ENCODE measurements at places on chromosomes 5 and 9.

DNA sequence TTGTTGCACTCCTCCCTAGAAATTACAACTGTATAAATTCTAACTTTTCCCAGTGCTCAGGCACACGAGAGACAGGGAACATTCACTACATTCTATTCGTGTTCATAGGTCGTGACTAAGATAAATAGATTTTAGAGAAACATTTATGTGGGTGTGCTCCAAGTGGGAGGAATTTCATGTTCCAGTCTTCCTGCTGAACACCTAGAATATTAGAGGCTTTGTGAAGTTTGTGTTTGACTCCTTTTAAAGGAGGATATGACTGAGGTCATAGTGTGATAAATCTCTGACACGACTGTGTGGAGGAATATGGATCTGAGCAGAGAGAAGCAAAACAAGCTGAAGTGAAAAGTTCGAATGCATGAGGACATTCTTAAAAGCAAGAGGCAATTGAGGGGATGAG, 355.3 kb downstream of the ZSWIM6 start:
- no peak for DNase-seq

GRCh38 chr9:69307446-69308205, 17.4 kb upstream of the ENTREP1 start:
- DNase-seq: no peak

- DNase-seq: no peak
Measured at GRCh38 chr5:62259699-62260250, 46.2 kb upstream of the KIF2A start.

DNA sequence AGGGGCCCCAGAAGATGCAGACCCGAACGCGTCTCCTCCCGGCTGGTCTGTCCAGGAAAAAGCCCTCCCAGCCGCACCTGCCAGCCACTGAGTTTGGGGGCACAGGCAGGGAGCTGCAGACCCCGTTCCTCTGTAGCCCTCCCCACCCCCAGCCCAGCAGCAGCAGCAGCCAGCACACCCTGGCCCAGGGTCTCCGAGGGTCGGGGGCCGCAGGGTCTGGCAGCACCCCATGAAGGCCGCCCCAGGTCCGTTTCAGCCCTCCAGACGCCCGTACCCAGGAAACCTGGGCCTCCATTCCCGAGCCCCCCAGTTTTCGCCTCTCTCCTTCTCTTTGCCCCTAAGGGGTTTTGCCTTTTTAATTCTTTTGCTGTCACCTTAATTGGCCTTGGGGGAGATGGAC, 19.7 kb downstream of the EXD3 start:
- DNase-seq: no peak

GRCh38 chr9:84850830-84851392, 181.4 kb downstream of the NTRK2 start:
- no peak for DNase-seq

DNA sequence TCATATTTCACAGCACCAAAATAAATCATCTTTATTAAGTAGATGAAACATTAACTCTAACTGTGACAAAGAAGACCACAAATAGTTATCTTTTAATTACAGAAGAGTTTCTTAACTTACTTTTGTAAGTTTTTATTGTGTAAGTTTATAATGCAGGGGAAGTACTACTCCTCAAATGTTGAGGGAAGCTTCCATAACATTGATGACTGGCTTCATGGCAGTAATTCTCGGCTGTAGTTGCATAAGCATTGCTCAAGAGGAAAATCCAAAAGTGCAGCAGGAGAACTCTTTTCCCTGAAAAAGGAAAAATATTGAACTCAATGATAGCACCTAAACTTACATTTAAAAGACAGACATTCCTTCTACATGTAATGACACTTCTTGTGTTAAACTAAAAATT, 4.6 kb downstream of the TSLP start:
- no peak for DNase-seq

DNA sequence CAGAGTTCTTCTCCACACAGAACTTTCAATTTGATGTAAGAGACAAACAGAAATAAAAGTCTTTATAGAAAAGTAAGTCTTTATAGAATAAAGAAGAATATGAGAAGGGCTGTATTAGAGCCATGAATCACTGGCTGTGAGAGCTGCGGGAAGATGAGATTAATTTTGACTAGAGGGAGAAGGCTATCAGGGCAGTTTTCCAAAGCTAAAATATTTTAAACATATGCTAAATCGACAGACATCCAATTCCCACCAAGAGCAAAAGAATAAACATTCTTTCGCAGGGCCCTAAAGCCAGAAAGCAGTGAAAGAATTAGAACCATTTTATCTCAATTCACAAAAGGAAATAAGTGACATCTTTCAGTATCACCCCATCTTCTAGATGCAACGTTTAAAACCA, 208.3 kb upstream of the MAP3K1 start:
- no peak for DNase-seq

- no peak for DNase-seq
Measured at GRCh38 chr5:170251462-170251861, 18.7 kb downstream of the C5orf58 start.

GRCh38 chr9:13430368-13431221, 151.1 kb upstream of the MPDZ start:
- DNase-seq: no peak

GRCh38 chr9:69122549-69123141, 51.4 kb upstream of the TJP2 start:
- DNase-seq: no peak

DNA sequence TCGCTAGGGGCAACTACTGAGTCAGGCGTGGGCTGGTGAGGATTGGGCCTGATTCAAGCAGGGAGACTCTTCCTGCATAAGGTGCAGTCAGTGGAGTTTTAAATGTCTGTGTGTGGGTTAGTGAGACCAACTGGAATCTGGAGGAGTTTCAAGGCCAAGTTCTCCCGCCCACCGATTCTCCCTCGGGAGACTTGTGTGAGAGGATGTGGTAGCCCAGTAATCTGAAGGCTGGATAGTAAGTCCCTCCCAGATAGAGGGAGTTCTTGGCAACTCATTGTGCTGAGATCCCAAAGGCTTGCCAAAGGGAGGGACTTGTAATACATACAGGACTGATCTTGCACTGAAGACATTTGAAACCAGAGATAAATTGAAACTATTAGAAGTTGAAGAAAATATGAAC, 51.8 kb downstream of the WDR36 start:
- DNase-seq: no peak

DNA sequence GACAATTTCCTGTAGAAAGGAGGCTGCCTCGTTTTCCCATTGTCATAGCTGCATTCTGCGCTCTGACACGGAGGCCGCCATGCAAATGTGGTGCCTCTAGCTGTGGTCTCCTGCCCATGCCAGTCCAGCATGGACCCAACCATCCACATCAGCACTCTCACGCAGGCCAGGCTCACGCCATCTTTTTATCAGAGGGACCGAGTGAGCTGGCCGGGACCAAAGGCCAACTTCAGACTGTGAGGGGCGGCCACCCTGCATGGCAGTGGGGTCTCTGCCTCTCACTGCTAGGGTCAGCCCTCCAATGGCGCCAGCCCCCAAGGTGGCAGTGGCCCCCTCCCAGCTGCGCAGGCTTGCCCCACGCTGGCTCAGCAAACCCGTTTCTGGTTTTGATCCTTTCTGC, 131.9 kb upstream of the LMX1B start:
- no peak for DNase-seq

- peak; percentile 34 for DNase-seq
Measured at GRCh38 chr5:33850100-33850594, 41.6 kb downstream of the ADAMTS12 start.

DNA sequence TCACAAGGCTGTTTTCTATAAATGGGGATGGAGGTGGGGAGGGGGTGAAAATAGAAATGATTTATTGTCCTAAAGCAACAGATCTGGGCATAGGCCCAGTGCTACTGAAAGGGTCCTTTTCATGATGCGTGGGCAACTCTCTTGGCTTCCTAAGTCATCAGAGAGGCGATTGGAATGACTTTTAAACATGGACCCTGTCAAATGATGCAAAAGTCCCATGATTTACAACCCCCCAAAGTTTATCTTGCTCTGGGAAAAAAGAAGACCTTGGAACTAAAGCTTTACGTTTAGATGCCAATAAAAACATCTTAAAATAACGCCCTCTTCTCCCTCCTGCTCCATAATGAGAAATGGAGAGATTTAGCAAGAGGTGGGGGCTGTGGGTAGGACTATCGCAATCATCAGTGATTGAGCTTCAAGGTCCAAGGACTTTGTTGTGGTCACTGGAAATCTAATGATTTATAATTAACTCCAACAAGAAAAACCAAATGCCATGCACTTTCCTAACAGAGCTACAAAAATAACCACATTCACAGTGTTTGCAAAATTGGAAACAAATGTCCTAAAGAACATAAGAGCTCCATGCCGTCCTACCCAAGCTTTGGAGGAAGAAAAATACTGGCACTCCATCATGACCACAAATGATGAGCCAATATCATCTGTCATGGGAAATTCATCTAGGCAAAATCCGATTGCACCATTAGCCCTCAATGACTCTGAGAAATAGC, 167.5 kb upstream of the CLINT1 start:
- DNase-seq: no peak

- no peak for DNase-seq
Measured at GRCh38 chr9:124879226-124879625, 17.3 kb downstream of the ARPC5L start.

DNA sequence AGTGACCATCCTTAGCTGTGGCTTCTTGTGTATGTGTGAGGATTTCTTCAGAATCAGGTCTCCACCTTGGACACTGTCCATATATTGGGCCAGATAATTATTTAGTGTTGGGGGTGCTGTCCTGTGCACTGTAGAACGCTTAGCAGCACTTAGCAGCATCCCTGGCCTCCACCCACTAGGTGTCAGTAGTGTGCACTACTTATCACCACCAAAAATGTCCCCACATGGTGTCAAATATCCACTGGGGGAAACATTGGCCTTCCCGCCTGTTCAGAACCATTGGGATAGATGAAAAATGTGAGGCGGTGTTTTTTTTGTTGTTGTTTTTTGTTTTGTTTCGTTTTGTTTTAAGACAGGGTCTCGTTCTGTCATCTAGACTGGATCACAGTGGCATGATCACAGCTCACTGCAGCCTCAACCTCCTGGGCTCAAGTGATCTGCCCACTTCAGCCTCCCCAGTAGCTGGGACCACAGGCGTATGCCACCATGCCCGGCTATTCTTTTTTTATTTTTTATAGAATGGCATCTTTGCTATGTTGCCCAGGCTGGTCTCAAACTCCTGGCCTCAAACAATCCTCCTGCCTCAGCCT, 67.7 kb downstream of the TENT4A start:
- DNase-seq: no peak

GRCh38 chr5:132136906-132137305, 63.3 kb downstream of the CSF2 start:
- DNase-seq: no peak

DNA sequence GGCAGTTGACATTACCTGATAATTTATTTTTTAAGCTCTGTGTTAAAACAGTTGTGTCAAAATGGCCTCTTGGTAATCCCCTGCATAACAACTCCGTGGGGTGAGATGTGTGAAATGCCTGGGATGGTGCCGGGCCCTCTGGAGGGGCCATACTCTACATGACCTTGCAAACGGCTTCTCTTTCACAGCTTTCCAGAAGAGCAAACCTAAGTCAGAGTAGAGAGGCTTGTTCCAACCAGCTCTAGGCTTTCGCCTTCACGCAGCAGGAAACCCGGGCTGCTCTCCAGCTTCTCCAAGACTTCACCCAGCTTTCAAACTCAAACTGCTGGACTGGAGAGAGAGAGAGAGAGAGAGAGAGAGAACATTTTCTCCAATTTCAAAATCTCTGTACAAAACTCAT, 120.1 kb downstream of the SNX18 start:
- no peak for DNase-seq

- DNase-seq: no peak
Measured at GRCh38 chr9:133684121-133684935, 48.2 kb downstream of the DBH start.

DNA sequence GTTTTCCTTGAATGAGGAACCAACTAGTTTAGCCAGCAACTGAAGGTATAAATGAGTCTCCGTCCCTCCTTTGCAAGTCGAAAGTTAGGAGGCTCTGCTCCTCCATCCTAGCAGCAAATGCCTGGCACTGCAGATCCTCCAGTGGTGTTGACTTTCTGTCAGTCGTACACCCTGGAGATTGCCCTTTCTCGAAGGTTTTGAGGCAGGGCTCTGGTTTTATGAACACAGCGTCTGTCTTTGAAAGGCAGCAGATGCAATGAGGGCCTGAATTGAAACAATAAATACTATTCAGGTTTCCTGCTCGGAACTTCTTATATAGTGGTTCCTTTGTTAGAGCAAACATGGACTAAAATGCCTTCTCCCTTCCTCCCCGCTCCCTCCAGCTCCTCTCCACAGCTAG, 284.0 kb downstream of the TMEM38B start:
- no peak for DNase-seq

GRCh38 chr5:179272326-179273072, 72.8 kb downstream of the ADAMTS2 start:
- no peak for DNase-seq

DNA sequence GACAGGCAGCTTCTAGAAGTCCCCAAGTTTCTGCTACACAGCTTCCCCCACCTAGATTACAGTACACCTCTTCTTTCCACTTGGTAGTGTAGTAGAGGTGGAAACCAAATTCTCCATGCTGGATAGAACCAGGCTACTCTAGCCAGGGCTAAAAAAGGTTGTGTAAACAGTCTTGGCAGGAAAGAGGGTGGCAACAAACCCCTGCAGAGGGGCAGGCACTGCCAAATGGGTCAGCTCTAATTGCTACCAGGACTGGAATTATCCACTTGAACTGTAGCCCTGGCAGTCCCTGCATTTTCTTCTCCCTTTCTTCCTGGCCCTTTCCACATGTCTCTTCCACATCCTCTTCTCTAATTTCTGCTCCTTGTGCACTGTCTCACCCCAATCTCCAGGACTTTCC, 24.8 kb downstream of the RANBP3L start:
- no peak for DNase-seq

GRCh38 chr5:108818613-108819272, 71.0 kb downstream of the FER start:
- DNase-seq: no peak

DNA sequence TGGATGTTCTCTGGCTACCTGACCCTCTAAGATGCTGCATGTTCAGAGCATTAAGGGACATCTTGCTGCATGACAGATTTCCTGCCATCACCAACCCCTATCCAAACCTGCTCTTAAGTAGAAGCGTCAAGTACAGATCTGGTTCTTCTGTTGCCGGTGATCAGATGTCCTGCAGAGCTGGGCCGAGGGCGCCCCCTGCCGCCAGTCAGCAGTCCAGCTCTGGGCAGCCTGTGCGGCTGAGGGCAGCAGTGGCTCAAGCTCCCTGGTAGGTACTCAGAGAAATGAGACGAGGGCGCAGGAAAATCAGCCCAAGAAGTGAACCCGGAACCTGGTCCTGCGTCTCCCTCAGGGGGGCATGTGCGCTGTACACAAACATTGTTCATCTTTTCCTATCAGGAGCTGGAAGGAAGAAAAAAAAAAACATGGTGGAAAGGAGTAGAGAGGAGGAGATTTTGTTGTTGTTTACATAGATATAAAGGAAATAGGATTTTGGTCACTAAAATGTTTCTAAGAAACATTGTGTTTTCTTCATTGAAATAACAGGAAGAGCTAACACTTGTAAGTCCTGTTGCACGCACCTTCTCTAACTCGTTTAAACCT, 95.8 kb downstream of the CFAP90 start:
- DNase-seq: no peak

All from CD4-positive, alpha-beta T cell treated with Interferon gamma for 1 hour (primary cell).